A549 treated with Mapracorat at 1 μM for 4 hours (cell line): ENCODE measurements at places on chromosomes 1 and 21. TPM values are rescaled to one million over a fixed set of nuclear protein-coding genes. Genes with fewer than 3 reads are reported as not detected.

PACC1 gene
- 14.2 to 20.3 TPM (median 18.4 TPM) in 5 replicates for total RNA-seq

RPAP2 gene
- 8.2 to 11.0 TPM (median 9.8 TPM) in 5 replicates for total RNA-seq

CYP4A22 gene
- not detected in 5 replicates for total RNA-seq

PUSL1 gene
- 15.3 to 25.8 TPM (median 22.7 TPM) in 5 replicates for total RNA-seq

XCL1 gene
- total RNA-seq = not detected in 5 replicates
